ENCODE measurements at places on chromosomes 12 and 14.

DNA sequence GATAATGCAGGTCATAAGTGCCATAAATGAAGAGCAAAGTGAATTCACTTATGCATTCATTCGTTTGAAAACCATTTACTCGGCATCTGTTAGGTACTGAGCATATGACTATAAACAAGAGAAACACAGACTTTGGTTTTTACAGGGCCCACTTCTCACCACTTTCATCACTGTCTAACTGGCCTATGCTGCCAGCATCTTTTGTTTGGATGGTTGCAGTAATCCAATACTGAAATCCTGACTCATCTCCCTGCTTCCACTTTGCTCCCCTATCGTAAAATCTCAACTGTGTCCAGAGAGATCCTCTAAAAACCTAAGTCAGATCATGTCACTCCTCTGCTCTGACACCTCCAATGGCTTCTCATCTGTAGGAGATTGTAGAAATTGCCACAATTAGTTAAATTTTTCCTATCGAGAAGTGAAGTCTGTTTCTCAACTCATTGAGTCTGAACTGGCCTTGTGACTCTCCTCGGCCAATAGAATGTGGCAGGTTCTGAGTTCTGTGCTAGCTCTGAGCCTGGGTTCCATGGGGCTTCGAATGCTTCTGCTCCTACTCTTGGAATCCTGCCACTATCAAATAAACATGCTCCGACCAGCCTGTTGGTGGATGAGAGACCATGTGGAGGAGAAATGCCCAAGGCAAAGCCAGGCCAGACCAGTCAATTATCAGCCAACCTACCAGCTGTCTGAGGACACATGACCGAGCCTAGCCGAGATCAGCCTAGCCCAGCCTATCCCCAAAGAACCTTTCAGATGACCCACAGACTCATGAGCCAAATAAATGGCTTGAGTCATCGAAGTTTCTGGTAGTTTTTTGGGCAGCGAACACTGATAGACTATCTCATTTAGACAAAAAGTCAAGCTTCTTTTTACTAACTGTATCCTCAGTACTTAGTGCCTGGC is 2.2 kb upstream of the BATF start:
- DNase-seq = no peak

DNA sequence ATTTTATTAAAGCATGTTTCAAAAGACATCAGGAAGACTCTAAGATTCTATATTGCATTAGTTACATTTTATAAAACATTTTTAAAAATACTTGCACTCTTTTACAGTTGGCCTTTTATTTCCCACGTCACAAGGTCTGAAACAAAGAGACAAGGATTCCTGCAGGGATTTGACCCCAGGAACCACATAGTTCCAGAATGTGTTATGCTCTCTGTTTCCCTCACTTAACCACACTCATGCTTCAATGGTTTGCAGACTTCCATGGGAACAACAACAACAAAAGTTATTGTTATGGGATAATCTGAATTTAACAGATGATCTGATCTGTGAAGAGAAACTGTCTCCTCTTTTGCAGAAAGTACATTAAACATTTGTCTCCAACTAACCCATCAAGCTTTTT is 104.3 kb upstream of the PPFIA2 start:
- DNase-seq = no peak

DNA sequence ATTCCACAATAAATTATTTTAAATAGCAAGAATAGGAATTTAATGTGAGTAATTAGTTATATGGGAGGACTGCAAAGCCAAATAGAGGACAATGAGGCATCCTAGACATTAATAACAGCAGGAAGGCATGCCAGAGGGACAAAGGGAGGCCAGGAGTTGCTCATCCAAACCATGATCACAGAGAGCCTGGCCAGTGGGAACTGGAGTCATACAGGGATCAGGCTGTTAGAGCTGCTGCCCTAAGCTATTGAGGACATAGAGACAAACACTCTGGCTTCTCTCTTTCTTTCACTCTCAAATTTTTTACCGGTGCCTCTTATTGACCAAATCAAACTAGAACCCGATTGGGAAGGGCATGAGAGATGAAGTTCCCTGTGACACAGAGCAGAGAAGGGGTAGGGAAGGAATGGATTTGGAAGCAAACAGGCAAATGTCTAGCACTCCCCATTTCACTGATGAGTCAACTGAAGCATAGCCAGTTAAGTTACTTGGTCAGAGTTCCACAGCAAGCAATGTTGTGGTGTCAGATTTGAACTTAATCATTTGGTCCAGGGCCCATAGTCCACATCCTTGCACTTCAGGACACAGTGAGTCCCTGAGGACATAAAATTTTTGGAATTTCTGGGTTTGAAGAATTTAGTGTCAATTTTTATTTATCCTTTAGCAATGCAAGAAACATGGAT is 17.9 kb upstream of the CFAP54 start:
- DNase-seq = no peak

DNA sequence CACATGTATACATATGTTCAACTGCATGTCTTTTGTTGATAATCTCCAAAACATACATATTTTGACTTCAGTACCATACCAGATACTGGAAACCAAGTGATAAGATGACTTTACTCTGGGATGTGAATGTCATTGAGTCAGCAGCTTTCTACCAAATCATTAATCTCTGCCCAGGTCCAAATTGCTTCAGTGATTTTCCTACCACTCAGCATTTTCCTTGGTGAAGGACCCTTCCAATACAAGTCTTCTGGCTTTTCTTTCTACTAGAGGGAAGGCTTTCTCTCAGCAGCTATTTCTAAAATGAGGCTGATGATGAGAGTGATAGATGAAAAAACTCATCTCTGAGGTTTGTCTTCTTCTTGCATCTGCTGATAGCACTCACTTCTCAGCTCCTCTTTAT is 1008.5 kb downstream of the NRXN3 start:
- DNase-seq = no peak
